ENCODE measurements at places on chromosomes 6 and 20.

DNA sequence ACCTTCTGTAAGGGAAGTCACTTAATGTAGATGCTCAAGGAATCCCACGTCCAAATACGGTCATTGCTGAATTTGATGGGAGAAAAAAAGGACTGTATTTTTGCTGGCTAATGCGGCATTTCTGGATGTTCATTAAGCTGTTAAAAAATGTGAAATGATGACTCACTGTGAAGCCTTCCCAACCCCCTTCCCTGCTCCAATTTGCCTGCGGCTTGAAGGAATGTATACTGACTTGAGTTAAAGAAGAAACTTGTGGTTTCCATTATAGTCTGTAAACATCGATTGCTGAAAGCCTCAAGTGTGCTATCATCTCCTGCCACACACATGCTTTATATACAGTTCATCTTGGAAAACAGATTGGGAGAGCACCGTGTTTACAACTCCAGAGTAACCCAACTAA is 249.1 kb upstream of the JAG1 start:
- DNase-seq = no peak

GRCh38 chr20:36847009-36847709 is 28.8 kb upstream of the TLDC2 start:
- no peak for DNase-seq

- no peak for DNase-seq
These were observed 12.5 kb upstream of the PCK1 start for GRCh38 chr20:57548177-57549058.

GRCh38 chr6:21371676-21372171 is 221.8 kb upstream of the SOX4 start:
- no peak for DNase-seq

DNA sequence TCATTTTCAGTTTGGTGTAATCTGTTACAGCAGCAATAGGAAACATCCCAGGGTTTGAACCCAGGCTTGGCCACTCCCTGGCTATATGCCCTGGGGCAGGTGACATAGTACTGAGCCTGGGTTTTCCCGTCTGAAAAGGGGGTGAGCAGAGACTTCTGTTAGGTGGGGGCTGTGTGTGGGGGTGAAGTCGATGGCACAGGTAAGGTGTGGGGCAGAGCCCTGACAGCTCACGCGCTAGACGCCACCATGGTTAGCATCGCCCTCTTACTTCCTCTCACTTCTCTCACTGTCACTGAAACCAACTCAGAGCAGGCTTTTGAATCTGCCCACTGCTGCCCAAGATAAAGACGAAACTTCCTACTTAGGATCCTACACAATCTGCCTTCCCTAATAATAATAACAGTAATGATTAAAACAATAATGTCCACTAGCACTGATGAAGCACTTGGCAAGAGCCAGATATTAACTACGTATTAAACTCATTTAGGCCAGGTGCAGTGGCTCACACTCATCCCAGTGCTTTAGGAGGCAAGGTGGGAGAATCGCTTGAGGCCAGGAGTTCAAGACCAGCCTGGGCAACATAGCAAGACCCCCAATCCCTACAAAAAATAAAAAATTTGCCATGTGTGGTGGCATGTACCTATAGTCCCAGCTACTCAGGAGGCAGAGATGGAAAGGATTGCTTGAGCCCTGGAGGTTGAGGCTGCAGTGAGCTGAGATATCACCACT is 117.9 kb upstream of the PTPN1 start:
- DNase-seq = no peak

- no peak for DNase-seq
These were observed 108.5 kb downstream of the MMS22L start for GRCh38 chr6:97174471-97174870.

DNA sequence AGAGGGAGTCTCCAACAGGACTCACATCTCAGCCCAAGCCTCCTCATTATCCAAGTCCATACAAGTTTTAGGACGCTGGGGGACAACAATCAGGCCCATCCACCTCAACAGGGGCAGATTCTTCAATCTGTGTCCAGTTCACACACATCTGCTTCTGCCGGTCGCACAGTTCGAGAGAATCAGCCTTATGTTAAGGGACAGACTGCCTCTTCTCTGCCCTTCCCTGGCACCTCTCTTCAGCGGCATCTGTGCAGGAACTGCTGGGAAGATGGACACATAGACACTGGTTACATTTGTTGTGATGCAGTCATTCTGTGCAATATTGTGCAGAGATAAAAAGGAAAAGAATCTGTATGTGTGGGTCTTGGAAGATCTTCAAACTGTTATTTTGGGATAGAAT is 21.0 kb downstream of the ULBP1 start:
- no peak for DNase-seq

DNA sequence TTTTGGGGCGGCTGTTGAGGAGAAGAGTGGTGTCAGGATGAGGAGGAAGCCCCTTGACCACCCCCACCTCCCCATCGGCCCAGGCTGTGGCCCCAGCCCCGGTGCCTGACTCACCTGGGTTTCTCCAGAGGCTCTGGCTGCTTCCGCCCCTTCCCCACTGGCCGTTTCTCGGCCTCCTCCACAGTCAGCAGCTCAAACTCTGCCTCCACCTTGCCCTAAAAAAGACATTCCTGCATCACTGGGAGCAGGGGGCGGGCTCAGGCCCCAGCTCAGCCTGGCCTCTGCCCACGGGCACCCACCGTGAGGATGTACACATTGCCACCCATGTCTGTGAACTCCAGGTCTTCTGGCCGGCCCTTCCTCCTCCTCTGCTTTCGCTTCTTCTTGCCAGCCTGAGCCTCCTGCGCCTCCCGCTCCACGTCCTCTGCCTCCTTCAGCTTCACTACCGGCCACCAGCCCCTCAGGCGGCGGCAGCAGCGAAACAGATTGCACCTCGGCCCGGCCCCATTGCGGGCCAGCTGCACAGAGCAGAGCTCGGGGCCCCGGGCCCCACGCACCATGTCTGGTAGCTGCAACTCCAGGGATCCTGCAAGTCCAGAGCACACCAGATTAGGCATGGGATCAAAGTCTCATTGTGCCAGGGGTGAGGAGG is 17.3 kb downstream of the ERGIC3 start:
- no peak for DNase-seq

DNA sequence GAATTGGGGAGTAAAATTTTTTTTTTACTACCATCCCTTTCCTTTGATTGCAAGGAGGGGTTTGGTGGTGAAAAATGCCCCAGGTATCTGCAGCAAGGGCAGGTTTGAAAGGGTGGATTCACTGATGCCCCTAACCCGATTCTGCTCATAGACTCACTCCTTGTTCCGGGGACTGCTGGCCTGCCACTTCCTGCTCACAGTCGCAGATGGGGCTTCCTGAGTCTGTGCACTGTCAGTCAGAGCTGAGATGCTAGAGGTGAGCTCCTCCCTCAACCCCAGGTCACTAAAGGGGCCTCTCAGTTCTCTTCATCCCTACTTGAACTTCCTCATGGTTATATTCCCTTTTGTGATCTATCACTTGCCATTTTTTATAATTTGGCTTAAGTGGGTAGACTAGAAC is 357.9 kb downstream of the FARS2 start:
- DNase-seq = no peak

DNA sequence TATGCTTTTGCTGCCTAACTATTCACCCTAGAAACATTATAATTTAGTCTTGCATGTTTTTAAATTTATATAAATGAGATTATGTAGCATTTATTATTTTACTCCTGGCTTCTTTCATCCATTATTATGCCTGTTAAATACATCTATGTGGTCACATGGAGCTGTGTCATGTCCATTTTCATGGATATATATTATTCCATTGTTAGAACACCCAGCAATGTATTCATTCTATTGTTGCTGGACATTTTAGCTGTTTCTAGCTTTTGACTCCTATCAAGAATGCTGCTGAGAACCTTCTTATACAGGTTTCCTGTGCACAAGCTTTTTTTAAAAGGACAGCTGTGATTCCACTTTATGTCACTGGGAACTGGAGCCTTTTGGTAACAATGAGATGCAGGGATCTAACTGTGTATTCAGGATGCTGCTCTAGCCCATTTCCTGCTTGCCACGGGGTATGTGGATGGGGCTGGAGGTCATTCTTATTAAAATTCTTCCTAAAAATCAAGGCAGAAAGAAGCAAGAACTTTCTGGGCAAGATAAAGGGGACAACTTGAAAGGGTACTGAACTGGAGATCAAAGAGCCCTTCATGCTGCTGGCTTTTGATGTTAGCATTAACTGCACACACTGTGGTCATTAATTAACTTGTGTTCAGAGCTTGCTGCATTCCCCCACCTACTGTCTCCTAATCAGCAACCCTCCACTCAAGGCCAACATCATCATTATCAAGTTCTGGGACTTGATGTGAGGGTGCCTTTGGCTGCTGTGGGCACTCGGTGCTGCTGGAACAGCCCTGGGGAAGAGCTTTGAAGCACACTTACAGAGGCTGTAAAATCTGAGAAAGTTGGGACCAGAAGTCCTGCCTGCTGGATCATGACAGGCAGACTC is 96.6 kb upstream of the AKIRIN2 start:
- DNase-seq = no peak

GRCh38 chr20:23629542-23630391 is 8.0 kb downstream of the CST3 start:
- no peak for DNase-seq

DNA sequence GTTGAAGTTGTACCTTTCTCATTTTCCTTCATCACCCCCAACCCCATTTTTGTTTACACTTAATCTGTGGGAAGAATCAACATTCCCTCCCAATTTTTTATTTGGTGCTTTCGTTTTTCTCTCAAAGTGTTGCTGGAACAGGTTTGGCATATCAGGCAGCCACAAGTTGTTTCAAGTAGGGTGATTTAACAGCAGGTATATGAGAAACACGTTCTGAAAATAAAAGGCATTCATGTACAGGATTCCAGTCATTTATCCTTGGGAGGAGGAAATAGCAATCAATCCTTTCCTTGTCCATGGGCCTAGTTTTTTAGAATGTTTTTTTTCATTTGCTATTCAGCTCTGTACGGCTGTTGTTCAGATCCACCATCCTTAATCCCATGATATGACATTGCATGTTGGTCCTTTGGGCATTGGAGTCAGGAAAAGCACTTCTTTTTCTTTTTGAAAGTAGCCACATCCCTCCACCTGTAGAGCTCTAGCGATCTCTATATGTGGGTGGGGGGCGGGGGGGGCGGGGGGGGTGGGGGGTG is 120.2 kb downstream of the JARID2 start:
- DNase-seq = no peak

GRCh38 chr6:53199156-53199555 is 50.5 kb upstream of the GCM1 start:
- DNase-seq = no peak

- no peak for DNase-seq
These were observed 13.3 kb downstream of the MRPS18A start for GRCh38 chr6:43674291-43674690.

DNA sequence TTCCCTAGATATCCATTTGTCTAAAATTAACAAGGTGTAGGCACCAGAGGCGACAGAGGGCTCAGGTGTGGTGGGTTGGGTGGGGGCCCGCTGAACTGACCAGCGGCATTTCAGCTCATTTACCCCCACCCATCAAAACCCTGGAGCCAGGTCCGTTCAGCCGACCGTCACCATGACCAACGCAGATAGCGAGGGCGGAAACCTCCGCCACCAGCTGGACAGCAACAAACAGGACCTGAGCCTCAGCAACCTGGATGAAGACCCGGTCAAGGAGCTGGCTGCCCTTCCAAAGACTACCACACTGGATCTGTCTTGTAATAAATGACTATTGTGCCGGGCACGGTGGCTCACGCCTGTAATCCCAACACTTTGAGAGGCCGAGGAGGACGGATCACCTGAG is 120.8 kb upstream of the LGSN start:
- DNase-seq = no peak

DNA sequence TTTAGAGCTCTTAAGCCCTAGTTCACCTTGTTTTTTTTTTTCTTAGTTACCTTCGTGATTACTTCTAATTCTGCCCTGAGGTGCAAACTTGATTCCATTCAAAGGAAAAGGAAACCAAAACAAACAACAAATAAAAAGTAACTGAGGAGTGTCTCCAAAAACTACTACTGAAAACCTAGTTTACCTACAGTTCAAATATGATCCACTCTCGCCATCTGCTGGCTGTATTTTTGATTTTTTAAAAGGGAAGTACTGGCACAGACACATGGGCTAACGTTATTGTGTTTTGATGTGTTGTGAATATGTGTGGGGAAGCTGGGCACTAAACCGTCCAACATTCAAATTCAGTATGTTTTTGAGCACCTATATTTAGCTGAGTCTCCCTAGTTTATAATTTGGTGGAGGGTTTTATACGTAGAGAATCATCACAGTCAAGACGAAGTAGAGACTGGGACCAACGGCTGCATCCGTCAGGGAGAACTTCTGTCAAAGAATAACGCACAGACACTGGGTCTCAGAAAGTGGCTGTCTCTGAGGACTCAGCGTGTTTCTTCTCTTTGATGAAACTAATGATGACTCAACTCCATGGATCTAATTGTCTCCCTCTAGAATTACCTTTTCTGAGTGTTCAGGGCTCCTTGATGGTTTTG is 373.5 kb upstream of the BTBD3 start:
- DNase-seq = no peak

- no peak for DNase-seq
These were observed 178.4 kb upstream of the HDDC2 start for GRCh38 chr6:125480146-125480545.

- DNase-seq = no peak
These were observed 21.6 kb upstream of the MTRF1L start for GRCh38 chr6:153023977-153024708.

- no peak for DNase-seq
These were observed 172.7 kb downstream of the BMP7 start for GRCh38 chr20:57093766-57094165.

DNA sequence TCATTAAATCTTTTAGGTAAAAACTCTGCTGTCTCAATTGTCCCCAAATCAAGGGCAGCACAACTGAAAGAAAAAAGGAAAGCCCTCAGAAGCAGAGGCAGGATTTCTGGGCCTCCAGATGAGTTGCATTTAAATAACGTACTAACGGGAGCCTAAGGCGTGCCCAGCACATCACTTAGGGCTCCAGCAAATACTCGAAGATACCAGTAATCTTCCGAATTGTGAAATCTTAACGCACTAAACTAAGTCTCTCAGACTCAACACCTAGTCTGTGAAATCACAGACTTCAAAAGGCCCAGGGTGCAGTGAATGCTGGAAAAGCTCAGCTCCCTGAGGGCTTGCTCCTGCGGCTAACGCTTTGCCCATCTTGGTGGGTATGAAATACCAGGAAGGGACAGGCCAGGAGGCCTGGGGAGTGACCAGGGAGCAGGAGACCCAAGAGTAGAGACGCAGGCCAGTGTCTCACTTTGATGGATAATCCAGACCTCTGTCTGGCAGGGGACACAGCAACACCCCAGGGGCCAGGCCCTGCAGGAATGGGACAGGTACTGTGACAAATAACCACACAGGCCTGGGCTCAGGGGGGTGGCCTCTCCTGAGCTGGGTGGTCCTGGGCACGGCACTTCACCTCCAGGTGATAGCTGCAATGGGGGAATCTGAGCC is 36.4 kb downstream of the RRBP1 start:
- DNase-seq = no peak

DNA sequence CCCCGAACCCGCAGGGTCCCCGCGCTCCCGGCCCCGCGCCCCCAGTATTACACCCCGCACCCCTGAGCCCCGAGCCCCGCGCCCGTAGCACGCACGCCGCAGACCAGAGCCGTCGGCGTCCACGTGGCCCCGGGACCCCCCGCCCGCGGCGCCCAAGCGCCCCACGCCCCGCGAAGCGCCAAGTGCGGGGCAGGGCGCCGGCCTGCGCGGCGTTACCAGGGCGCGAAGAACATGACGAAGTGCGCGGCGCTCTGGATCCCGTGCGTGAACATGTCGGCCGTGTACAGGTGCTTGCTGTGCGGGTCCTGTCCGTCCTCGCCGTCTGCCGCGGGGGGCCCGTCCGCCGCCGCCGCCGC is 312 bp downstream of the TXNDC5 start:
- DNase-seq = no peak

- no peak for DNase-seq
These were observed 131.9 kb downstream of the SLC24A3 start for GRCh38 chr20:19344341-19344740.

- no peak for DNase-seq
These were observed 18.3 kb downstream of the CEP250 start for GRCh38 chr20:35473684-35474083.

Data from cortex of kidney (tissue), 1 donor.